ENCODE measurements at places on chromosomes 16 and 17.

GRCh38 chr17:12365805-12366204, 299.9 kb upstream of the MYOCD start:
- DNase-seq: no peak

DNA sequence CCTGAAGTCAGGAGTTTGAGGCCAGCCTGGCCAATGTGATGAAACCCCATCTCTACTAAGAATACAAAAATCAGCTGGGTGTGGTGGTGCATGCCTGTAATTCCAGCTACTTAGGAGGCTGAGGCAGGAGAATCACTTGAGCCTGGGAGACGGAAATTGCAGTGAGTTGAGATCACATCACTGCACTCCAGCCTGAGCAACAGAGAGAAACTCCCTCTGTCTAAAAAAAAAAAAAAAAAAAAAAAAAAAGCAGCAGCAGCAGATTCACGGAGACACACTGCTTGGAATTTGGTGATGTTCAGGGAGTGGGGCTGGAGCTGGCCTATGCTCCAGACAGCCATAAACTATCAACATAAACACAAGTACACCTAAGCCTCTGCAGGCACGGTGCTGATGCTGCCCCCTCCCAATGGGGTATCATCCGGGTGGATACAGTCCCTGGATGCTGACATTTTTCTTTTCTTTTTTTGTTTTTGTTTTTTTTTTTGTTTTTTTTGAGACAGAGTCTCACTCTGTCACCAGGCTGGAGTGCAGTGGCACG, 39.6 kb upstream of the RHOT1 start:
- no peak for DNase-seq

DNA sequence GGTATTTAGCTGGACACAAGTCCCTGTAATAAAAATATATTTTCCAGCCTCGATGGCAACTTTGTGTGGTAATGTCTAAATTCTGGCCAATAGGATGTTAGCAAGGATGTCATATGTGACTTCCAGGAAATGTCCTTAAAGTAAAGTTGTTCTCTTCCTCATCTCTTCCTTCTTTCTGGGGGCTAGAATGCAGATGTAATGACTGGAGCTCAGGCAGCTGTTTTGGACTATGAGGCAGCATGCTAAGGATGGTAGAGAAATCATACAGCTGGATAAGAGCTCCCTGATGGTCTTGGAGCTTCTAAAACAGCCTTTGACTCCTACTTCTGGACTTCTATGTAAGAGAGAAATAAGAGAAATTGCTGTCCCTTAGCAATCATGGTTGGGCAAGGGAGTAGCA, 16.9 kb upstream of the MAPT start:
- no peak for DNase-seq

- DNase-seq: no peak
Measured at GRCh38 chr16:70496513-70496912, 26.8 kb downstream of the COG4 start.

- no peak for DNase-seq
Measured at GRCh38 chr17:81277946-81278693, 17.0 kb downstream of the SLC38A10 start.

Data from RKO (cell line).